ENCODE measurements at places on chromosomes 16 and 17. TPM values are rescaled to one million over a fixed set of nuclear protein-coding genes. Genes with fewer than 3 reads are reported as not detected.

Gene LPCAT2
- total RNA-seq = 24.5 TPM

Gene OR3A3
- total RNA-seq = not detected

Gene ZACN
- total RNA-seq = not detected

Gene EVPL
- total RNA-seq = under 0.01 TPM

Gene TNFRSF17
- total RNA-seq = not detected

Gene MAF
- total RNA-seq = 17.2 TPM

Gene TMEM220
- total RNA-seq = 5.2 TPM

Gene CTF1
- 0.52 TPM for total RNA-seq

Gene TMEM114
- not detected for total RNA-seq

Gene SHCBP1
- total RNA-seq = 8.9 TPM

Gene TUBB3
- total RNA-seq = 18.3 TPM

Gene ZNF469
- total RNA-seq = 3.7 TPM

Data from skeletal muscle tissue (tissue), 5 donors.